ENCODE measurements at places on chromosomes 4 and X.

DNA sequence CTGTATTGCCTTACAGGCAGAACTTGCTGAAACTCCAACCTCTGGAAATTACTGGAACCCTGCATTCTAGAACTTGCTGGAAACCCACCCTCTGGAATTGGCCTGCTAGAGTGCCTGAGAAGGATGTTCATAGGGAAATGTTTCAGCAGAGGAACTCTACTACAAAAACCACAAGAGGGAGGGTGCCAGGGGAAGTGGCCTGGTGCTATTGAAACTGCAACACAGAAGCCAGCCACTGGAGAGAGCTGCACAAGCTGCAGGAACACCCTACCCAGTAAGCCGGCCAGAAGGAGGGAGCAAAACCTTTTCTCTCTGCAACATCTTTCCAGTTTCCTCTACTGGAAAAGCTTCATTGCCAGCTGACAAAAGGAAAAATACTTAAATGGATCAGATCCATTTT, 2.5 kb upstream of the BRWD3 start:
- no peak for DNase-seq

DNA sequence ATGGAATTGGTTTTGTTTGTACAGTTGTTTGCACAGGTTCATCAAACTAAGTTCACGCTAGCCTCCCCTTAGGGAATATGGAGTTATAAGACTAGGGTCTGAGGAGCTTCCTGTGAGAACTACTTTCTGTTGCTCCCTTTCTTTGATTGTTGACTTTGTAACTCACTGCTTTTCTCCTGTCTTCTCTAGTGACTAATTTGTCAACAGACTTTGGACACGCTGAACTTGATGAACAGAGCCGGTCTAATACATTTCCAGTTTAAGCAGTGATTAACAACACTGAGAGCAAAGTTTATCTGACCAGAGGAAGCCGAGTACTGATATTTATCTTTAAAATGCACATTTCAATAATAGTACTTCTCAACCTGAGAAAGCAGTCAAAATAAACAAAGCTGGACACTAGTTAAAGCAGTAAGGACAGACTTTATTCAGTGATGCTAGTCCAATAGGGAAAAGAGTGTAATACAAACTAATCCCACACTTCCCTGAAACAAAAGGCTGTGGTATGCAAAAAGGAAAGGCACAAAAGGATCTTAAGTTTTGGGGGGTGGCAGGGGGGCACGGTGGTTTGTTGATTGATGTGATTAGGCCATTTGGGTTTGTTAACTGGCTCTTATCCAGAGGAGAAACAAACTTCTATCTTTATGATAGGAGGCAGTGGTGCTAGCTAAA, 2.7 kb upstream of the NUDT9 start:
- DNase-seq = no peak

- no peak for DNase-seq
Measured at GRCh38 chr4:123256901-123257300, 139.7 kb upstream of the SPRY1 start.

- no peak for DNase-seq
Measured at GRCh38 chr4:159077702-159078495, 25.0 kb upstream of the RAPGEF2 start.

DNA sequence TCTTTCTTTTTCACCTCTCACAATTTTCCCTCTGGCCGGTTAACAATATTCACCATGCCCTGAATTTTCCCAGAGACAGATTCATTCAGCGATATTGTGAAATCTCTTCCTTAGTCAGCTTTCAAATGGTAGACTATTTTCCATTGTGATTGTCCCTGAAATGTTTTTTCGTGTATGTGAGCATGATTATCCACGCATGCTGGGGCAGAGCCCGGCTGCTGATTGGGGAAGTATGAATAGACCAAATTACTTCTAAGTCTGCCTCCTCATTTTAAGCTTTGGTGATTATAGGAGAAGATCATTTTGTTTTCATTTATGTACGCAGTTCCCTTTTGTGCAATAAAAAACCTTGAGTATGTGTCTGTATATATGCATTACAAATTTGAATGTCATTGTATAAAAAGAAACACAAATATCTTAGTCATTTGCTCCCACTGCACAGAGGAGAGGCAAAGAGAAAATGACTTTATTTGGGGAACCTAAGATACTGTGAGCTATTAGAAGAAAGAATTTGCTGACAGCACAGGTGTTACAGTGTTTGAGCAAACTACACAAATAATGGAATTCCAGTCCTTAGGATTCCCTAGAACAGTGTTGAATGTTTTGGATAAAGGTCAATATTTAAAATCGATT, 11.3 kb downstream of the DTHD1 start:
- no peak for DNase-seq

DNA sequence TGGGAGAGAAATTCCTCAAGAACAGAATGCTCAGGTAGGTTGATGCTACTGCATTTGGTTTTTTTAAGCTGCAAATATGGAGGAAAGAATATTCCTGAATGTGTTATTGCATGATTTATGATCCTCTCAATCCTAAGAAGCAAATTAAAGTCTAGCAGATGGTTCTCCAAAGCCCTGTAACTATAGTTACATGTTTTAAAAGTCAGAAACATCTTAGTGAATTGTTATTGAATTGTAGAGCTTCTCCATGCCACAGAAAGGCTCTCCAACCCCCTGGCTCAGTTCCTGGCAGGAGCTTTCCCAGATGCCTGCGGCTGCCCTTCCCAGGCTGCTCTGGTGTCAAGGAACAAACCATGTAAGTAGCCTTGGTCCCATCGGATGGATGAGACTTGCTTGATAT, 227.8 kb upstream of the GATB start:
- no peak for DNase-seq

GRCh38 chr4:137905930-137906329, 336.2 kb downstream of the SLC7A11 start:
- no peak for DNase-seq

- DNase-seq = no peak
Measured at GRCh38 chrX:69083361-69083760, 81.9 kb downstream of the PJA1 start.

DNA sequence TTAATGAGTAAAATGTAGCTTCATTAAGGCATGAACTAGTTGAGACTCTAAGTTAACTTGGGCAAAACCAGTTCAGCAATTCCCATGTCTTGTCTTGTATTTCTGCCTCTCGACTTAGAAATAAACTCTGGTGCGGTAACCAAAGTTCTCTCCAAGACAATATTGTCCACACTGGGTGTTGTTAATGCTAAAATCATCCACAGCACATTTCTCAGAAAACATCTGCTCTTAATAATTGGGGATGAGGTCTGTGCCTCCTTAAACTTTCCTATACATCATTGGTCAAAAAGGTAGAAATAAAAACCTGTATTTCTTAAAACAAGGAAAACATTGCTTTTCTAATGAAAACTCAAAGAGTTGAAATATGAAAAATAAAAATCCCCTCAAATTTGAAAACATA, 32.9 kb upstream of the MID1 start:
- DNase-seq = no peak

- no peak for DNase-seq
Measured at GRCh38 chr4:170990989-170991589, 822.1 kb upstream of the GALNTL6 start.
